NCI-H748 treated with DMSO at 0.1 percent for 48 hours (cell line): ENCODE measurements at places on chromosomes 5 and 9.

DNA sequence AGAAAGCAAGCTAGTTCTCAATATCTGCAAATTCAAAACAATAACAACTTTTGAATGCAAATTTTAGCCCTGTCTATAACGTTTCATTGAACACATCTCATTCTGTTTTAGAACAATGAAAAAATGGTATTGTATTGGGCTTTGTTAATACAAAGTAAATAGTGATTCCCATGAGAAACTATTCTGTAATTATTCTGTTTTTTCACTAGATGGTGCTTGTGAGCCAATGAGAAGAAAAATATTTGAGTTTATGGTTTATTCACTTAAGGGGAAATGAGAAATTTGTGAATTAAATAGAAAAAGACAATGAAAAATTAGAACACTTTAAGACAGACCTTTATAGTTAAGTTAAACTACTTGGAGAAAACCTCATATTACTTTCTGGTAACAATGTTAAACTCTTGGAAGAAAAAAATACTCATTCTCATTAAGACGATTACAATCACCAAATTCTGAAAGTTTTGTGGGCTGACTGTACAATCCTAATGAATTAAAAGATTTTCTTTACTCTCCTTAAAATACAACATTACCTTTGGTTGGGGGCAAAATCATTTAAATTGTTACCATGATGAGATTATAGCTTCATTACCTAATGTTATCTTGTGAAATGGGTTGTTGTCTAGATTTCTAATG is 127.0 kb downstream of the NNT start:
- DNase-seq, result peak; percentile 90

GRCh38 chr5:24850926-24851486 is 206.2 kb upstream of the CDH10 start:
- no peak for DNase-seq

- DNase-seq, result no peak
Observed at GRCh38 chr9:93183663-93184431, at the start of gene WNK2. TSS of gene WNK2 (plus strand) at chr9:93184139. CDS start at chr9:93184930, 791 bp downstream.

GRCh38 chr5:165714598-165714997 is 2209.2 kb downstream of the MAT2B start:
- no peak for DNase-seq

DNA sequence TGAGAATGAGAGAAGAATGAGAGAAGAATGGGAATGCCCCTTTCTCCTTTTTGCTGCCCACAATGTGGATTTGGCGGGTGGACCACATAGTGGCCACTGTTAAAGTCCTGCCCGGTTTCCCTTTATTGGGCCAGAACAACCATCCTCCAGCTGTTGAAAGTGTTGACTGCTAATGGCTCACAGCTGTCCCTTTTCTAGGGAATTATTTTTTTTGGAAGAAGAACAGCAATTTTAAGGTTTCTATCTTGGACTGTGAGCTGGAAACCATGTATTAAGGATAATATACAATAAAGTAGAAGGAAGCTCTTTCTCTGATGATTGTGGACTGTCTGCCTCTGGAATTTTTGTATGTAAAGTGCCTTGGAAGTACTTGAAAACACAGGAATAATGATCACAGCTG is 185.9 kb downstream of the DMRT2 start:
- DNase-seq, result no peak

- no peak for DNase-seq
Observed at GRCh38 chr5:83817591-83817990, 96.9 kb upstream of the HAPLN1 start.

DNA sequence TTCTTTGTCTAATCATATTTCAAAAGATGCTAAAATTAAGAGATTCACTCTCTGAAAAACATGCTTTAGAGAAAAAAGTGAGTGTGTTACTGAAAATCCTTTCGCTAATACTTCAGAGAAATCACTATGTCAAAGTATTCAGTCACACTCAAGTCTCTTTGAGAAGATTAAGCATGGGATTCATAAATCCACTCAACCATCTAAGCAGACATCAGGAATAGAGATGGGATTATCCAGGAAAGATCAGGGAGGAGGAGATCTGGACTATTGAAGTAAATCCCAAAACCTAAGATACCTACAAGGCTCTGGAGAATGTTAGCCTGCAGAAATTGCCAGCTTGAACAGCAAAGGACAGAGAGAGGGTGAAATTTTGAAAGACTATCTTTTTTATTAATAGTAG is 317.2 kb upstream of the ACO1 start:
- DNase-seq, result no peak

- no peak for DNase-seq
Observed at GRCh38 chr9:22134390-22134789, 125.3 kb upstream of the CDKN2B start.

DNA sequence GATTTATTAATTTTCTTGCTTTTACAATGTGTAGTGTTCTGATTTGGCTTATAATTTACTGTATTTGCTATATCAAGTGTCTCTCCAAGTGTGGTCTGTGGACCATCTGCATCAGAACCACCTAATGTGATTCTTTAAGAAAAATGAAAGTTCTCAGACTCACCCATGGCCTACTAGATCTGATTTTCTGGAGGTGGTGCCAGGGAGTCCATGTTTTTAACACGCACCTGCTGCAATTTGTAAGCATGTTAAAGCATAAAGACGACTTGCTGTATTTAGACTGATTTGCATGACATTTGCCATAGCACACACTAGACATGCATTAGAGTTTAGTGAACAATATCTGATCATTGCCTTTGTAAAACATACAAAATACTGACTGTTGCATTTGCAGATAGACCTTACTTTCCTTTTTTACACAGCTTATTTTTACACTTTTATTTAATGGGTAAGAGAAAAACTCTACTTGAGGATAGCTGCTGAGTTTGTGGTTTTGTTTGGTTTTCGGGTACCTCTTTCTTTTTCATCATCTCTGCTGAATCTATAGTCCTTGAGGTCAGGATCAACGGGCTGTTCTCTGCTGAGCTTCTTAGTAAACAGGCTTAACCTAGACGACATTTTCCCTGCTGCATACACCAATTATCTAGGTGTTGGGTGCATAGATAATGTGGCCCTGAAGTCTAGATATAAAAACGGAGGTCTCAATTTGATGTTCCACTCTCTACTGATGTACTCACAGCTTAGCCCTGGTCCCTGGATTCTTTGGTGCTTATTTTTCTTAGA is 138.0 kb upstream of the ZNF366 start:
- no peak for DNase-seq

DNA sequence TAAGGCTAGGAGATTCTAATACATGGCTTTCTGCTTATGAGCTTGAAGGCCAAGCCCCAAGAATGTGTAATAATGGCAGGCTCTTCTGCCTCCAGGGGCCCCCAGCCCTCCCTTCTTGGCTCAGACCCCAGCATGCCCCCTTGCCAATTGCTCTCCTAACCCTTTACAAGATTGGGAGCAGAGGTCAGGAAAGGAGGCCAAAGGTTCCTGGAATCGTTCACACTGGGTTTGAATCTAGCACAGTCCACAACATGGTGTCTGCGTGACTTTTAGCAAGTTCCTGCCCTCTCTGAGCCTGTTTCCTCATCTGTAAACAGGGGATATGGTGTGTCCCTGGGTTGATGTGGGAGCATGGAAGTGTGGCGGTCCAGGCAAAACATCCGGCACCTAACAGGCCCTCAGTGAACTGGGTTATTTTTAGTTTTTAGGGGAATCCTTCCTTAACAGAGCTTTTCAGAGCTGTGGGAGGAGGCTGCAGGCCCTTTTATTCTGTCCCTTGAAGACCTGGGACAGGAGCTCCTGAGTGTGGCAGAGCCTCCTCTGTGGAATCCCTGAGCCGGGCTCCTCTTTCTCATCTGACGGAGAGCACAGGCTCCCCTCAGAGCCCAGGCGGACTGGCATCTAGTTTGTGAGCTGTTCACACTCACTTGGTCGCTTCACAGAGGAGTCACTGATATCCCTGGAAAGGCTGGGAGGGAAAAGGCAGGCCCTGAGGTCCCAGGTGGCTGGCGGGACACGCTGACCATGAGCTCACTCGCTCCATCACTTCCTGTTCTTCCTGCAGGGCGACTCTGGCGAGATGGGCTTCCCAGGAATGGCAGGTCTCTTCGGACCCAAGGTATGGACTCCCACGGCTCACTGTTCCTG is 23.4 kb upstream of the ORM1 start:
- DNase-seq, result no peak

GRCh38 chr5:131377785-131378325 is 114.0 kb downstream of the CDC42SE2 start:
- no peak for DNase-seq

DNA sequence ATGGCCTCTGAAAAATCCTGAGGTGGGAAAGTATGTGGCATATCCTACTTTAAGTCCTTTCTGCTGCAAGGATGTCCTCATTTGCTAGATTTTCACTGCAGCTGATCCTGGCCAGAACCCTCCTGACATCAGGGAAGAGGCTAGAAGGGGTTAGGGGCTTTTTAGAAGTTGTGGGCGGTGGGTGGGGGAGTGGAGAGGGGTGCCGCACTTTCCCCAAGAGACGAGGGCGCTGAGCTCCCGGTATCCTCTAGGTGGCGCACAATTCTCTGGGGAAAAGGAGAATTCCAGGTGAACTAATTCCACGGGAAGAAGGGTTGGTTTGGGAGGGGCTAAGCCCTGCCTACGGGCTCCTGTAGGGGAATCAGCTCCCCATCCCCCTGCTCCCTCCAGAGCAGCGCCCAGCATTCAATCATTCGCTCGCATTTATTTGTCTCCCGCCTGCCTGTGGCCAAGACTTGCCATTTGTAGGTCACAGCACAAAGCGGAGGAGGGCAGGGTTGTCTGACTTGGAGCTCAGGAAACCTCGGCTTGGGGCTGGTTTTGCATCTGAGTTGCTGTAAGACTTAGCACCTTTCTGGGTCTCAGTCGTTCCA is 42.9 kb upstream of the HAND1 start:
- DNase-seq, result peak; percentile 5

GRCh38 chr5:148467958-148468357 is 84.2 kb downstream of the FBXO38 start:
- DNase-seq, result no peak

DNA sequence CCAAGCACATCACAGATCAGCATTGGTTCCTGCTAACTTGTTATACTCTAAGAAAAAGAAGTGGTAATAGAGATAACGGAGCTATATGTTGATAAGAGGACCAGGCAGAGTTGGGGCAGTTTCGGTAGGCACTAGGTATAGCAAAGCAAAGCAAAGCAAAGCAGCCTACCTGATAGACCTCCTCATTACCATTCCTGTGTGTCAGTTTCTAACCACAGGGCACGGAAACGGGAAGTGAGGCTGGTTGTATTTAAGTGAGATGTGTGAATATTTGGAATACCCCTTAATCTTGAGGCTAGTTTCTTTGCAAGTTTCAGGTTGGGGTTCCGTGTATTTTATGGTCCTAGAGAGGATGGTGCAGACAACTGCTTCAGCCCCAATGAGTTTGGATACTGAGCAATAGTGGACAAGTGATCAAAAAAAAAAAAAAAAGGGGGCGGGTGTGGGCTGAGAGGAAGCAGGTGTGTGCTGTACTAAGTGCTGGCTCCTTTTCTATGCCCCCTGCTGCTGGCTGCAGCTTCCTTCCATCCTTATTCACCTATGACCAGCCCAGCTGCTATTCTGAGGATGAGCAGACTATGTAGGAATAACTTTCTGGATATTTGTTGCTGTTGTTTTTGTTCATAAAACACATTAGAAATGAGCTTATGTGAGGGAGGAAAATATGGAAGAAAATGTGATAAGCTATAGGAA is 183.3 kb downstream of the SH3GL2 start:
- DNase-seq, result peak; percentile 51

DNA sequence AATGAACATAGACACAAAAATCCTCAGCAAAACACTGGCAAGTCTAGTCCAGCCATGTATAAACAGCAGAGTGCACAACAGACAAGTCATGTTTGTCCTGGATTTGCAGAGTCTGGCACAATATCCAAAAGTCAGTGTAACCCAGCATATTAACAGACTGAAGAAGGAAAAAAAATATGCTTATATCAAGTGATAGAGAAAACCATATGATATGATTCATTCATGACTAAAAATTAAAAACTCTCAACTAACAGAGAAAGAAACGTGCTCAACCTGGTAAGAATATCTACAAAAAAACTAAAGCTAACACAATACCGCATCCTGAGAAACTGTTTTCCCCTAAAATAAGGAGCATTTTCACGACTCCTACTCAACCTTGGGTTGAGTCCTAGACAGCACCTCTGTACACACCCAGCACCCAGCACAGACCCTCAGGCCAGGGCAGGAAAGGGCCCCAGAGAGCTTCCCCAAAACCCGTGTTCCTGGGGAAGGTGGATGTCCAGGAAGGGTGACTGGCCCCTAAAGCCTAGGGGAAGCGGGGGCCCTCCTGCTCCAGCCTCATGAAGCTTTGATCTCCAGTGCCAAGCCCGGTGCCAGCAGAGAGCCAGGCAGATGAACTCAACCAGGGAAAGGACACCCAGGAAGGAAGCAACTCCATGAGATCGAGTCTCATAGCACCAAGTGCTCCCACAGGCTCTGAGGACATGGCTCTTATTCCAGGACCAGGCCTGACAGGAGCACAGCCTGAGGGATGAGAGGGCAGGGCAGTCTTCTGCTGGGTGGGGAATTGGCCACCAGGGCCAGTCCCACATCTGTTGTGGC is 38.9 kb downstream of the ADAMTS2 start:
- DNase-seq, result no peak
